Midbrain (tissue), 1 donor: ENCODE measurements at places on chromosomes 6 and 20.

- DNase-seq, result no peak
Observed at GRCh38 chr20:42756991-42757390, 432.7 kb downstream of the PTPRT start.

GRCh38 chr20:23668477-23668951, 20.3 kb downstream of the CST4 start:
- DNase-seq, result peak; percentile 45

DNA sequence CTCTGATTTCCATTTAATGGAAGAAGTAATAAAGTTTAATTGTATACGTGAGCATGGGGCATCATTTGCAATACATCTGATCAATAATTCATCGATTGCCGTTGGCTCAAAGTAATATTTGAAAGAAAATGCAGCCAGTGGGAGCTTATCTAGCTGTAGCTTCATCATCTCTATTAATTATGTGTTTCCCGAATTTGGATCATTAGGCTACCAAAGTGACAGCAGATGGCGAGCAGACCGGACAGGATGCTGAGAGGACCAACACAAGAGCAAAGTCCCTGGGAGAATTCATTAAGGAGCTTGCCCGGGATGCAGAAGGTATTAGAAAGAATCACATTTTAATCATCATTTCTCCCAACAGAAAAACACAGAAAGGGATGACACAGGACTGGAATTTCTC, 327.1 kb downstream of the ARHGAP18 start:
- no peak for DNase-seq

DNA sequence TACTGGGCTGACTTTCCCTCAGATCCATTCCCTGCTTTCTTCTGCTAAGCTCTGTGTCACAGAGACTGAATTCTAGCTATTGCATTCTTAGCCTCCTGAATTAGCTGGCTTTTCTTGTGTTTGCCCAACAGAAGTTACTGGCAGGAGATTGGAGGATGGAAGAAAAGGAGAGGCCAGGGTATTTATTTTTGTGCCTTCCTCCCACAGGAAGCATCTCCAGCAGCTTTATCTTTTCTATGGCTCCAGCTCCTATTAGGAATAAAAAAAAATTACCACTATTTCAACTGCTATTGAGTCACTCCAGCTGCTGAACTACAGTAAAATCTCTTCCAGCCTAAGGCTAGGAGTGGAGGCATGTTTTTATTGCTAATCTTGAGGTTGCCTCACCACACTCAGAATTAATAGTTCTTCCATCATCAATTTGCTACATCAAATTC, 492.4 kb downstream of the RFPL4B start:
- DNase-seq, result no peak

- DNase-seq, result no peak
Observed at GRCh38 chr20:3660262-3661059, 2.7 kb downstream of the GFRA4 start.

DNA sequence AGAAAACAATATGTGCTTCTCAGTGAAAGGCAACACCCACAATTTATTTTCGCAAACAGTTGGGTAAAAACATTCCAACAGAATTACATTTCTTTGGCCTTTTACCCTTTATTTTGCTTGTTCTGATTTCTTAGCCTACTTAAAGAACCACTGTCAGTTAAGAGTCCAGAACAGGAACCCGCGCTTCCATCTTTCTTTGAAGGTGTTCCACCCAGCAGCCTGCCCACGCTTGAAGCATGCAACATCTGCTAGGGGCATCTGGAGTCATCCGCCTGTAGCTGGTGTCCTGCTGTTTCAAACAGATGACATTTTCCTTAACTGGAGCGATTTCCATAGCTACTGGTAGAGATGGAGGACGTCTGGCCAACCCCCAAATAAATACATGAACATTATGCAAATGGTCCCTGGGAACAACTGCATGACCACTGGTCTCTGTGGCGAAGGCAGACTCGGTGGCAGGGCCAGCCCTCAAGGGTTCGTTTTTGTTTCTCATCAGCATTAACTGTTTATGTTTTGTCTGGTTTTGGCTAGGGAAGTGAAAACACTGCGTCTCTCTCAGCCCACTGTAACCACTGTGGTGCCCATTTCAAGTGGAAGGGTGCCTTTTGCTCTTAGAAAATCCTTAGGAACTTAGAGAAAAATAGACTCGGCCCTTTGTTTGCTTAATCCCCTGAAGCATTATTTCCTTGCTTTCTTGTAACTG, 51.6 kb downstream of the LAMA4 start:
- DNase-seq, result no peak

GRCh38 chr6:72938104-72938503, 287.2 kb downstream of the KHDC1L start:
- DNase-seq, result no peak

DNA sequence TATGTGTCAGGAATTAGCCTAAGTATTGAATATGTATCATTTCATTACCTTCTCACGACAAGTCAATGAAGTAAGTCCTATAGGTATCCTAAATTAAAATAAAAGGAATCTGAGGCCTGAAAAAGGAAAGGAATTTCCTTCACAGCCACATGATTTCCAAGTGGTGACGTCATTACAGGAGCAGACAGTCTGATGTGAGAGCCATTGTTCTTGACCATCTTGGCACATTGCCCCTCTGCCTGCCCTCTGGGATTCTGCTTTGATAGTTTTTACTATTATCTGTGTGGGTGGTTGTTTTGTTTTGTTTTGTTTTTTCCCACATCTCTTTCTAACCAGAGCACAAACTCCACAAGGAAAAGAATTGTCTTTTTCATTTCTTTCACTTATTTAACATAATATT, 219.8 kb upstream of the UFL1 start:
- DNase-seq, result no peak

DNA sequence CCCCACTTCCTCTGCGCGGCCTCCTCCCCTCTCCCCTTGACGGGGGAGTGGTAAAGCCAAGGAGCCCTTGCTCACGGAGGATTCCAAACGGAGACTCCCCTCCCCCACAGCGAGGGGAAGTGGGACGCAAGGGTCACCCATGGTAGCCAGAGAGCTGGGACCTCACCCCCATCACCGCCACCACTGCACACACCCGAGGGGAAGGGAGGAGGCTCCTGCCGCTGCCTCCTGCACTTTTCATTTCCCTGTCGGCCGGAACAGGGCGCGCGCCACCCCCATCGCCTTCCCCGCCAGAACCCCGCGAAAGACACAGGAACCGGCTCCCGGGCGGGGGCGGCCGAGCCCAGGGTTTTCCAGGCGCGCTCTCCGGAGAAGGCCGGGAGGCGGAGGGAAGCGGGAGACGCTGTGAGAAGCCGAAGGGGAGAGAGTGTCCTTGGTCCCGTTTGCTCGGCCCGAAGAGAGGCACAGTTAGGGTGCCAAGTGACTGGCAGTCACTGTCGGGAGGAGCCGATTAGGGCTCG, 789 bp downstream of the CCND3 start:
- DNase-seq, result no peak

DNA sequence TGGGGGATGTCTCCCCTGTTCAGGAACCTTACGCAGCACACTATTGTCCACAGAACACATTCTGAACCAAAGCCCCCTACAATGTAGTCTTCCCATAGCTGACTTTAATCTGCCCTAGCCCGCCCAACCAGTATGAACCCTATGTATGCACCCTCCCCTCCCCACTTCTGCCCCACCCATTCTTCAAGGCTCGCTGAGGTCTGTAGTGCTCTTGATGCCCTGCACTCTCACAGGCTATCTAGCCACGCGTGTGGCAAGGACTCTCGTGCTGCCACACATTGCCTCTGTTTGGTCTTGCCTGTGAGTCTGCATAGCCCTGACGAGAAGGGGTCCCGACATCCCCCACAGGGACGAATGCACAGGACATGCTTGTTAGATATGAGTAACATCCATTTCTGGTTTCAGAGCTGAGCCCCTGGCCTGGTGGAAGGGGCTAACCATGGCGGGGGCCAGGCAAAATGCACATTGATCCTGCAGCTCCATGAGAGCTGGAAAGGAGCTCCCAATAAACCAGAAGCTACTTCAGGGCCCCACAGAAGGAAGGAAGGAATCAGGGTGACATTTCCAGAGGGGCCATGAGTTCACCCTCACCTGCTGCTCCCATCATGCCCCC, 22.6 kb downstream of the MOCS1 start:
- DNase-seq, result no peak

- DNase-seq, result no peak
Observed at GRCh38 chr20:62123450-62124118, 1.3 kb downstream of the LSM14B start.

DNA sequence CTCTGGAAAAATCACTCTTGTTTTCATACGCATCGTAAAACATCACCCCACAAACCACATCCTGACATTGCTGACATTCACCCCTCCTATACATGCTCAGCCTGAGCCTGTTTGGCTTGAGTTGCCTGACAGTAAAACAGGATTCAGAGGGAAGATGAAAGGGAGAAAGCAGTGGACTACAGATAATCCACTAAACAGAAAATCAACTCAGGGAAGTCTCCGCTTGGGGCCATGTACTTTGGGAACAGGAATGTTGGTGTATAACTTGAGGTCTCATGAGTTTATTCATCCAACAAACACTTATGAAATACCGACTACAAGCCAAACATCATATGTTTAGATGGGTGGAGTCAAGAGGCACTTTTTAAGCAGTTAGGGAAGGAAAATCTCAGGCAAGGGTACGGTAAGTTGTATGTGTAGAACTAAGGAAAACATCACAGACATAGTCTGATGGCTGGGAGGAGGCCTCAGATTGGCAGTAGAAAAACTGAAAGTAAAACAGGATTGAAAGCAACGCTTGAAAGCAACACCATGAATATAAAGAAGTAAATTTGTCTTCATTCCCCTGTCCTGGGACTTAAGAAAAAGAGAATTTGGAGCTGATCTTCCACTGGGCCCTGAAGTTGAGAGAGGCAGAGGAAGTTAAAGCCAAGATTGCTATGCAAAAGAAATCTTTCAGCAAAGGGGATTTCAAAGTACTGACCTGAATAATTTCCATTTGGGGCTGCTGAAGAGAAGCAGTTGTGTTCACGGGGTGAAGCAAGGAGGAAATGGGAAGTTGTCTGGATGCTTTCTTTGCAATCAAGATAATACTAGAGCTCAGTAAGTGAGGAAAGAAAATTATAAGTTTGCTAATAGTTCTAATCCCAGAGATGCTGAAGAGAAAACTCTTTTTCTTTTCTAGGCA, 28.8 kb downstream of the PDE7B start:
- DNase-seq, result peak; percentile 28

GRCh38 chr6:166587631-166588413, 1.3 kb upstream of the RAMACL start:
- DNase-seq, result no peak

GRCh38 chr6:1775441-1775840, 165.7 kb downstream of the FOXC1 start:
- no peak for DNase-seq

- no peak for DNase-seq
Observed at GRCh38 chr6:84643778-84644177, 120.6 kb downstream of the TBX18 start.

GRCh38 chr20:31567380-31567720, 37.7 kb upstream of the ID1 start:
- no peak for DNase-seq

- no peak for DNase-seq
Observed at GRCh38 chr6:99269207-99269606, 80.3 kb downstream of the FAXC start.

GRCh38 chr6:40986364-40986763, 52.7 kb downstream of the UNC5CL start:
- no peak for DNase-seq

DNA sequence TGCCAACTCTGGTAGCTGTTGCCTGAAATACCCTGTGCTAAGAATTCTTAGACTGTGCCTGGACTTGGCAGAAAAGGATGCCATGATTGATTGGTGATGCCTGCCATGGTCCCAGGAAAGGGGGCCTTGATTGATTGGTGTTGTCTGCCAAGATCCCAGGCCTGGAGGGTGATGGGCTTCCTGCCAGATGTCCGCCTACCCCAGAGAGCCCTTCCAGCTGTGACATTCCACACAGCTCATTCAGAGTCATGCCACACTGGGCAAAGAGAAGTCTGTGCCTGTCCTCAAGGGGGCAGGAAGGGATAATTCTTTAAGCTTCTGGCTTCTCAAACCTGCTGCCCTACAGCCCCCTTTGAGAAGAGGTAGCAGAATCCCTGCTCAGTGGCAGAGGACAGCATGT, 24.6 kb downstream of the RIMS4 start:
- DNase-seq, result no peak

- no peak for DNase-seq
Observed at GRCh38 chr20:62740286-62741141, 31.9 kb downstream of the NTSR1 start.

DNA sequence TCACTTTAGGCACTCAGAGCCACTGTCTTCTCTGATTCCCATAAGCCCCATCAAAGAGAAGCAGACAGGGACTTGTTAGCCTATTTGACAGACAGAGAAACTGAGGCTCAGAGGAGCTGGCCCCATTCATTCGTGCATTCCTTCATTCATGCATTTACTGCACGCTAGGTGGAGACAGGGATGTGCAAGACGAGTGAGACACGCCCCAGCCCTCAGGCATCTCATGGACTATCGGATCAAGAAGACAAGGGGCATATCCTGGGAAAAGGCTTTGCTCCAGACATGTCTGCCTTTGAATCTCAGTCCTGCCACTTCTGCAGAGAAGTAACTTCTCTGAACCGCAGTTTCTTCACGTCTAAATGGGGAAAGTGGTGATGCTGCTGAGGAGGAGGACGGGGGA, 54.1 kb downstream of the BPIFB1 start:
- DNase-seq, result no peak

GRCh38 chr20:46903937-46904336, 9.3 kb downstream of the EYA2 start:
- DNase-seq, result no peak

- DNase-seq, result no peak
Observed at GRCh38 chr20:40683221-40683893, 5.7 kb downstream of the MAFB start.

DNA sequence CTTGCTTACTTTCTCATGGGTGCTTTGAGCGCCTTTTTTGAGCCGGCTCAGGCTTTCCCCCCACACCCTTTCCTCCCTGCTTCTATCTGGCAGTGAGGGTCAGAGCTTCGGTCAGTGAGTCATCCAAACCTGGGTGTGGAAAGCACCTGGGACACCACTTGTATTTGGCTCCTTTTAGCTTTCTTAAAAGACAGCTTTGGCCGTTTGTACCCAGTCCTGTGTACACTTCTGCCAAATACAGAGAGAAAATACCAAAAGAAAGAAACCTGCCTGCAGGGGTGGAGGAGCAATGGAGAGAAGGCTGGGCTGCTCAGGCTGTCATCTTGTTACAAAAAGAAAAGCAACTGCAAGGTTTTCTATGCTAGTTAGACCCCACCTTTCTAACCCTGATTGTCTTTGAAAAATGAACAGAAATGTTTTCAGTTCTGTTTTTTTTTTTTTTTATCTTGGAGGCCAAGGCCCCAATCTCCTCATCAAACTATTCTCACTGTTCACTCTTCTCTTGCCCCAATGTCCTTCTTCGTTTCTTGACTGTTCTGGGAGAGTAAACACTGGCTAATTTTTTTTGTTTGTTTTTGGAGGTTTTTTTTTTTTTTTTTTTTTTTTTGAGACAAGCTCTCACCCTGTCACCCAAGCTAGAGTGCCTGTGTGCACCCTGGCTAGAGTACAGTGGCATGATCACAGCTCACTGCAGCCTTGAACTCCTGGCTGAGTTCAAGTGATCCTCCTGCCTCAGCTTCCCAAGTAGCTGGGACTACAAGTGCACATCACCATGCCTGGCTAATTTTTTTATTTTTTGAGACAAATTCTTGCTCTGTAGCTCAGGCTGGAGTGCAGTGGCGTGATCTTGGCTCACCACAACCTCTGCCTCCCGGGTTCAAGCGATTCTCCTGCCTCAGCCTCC, 76.4 kb downstream of the SSR1 start:
- DNase-seq, result no peak

- DNase-seq, result no peak
Observed at GRCh38 chr20:25070821-25071473, 11.0 kb downstream of the VSX1 start.

GRCh38 chr20:40646361-40646760, 42.7 kb downstream of the MAFB start:
- DNase-seq, result no peak

- no peak for DNase-seq
Observed at GRCh38 chr6:153957394-153957793, 81.6 kb upstream of the OPRM1 start.
